ENCODE measurements at places on chromosomes 12 and 14.

DNA sequence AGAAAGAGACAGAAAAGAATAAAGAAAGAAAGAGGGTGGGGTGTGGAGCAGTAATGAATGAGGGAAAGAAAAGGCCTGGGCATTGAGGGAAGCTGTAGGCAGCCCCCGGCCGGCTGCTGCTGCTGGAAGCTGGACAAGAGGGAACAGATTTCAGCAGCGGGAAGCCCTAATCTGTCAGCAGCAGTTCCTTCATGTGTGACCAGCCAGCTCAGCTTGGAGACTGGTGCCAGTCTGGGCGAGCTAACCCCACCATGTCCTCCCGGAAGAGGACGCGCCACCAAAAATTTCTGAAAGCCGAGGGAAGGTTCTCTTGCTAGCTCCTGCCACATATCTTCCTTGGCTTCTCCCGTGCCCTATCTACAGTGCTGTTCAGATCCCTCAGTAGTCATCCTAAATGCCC, 236.8 kb downstream of the GRIN2B start:
- DNase-seq, result no peak

GRCh38 chr12:112645586-112645985, 146.0 kb upstream of the RPH3A start:
- DNase-seq, result no peak

DNA sequence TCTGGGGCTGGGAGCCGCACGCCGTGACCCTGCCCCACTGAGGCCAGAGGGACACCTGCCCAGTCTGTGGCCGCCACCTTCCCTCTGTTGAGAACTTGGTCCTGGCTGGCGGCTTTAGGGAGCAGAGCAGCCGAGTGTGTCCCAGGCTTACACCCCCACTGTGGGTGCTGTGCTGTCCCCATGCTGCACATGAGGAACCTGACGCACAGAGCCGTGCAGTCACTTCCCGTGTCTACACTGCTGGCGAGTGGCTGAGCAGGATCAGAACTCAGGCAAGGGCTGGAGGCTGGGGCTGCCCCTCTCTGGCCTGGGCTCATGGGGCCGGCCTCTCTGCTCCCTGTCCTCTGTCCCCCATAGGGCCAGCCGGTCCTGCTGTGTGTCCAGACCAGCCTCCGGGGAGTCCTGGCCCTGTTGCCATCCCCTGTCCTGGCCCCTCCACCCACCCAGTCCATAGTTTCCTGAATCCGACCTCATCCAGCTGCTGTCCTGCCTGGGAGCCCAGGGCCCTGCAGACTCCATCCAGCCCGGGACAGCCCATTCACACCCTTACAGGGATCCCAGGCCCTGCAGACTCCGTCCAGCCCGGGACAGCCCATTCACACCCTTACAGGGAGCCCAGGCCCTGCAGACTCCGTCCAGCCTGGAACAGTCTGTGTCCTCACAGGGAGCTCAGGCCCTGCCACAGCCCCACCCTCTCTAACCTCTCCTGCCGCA, 10.3 kb downstream of the FBRSL1 start:
- no peak for DNase-seq

DNA sequence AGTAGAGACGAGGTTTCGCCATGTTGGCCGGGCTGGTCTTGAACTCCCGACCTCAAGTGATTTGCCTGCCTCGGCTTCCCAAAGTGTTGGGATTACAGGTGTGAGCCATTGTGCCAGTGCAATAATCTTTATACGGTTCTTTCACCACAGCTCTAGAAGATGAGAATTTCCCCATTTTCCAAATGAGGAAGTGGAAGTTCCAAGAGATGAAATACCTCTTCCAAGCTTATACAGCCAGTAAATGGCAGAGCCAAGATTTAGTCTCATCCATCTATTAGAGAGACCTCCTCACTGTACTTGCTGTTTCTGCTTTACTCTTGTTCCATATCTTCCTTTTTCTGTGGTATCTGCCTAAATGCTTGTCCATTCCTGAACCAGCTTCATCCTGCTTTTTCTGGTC, 3.1 kb upstream of the LMNTD1 start:
- DNase-seq, result no peak

DNA sequence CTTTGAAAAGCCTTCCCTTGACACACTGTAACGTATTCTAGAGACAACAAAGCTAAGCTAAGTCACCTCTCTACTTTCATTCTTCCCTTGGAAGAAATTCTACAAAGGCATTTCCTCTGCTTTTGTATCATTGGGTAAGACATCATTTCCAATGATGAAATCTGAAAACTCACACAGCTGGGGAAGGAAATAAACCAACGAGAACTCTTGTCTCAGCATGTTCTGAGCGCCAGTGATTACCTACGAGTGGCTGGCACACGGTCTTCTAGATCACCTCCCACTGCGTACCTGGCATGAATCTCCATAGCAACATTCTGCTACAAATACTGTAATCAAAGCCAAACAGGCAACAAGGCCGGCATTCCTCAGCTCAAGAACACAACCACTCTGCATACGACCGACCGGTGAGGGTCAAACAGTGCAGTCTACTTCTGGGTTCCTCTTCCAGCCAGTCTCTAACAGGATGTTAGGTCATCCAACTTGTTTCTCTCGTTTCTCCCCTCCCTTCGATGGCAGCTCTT, 7.6 kb downstream of the VPS37B start:
- DNase-seq, result no peak

DNA sequence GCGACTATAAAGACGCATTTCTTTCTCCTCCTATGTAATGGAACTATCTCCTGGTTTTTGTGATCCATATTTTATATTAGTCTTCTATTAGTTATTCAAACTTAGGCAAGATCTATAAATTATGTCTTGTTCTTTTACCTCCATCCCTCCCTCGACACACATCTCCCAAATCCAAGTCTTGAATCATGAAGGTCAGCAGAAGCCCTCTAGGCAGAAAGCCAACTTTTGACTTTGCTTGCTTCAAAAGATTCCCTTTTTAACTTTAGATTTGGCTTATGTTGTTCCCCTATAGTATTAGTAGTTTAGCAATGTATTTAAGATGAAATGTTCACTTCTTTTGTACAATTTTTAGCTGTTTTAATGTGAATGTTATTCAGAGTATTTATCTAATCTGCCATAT, 689.8 kb downstream of the SLC6A15 start:
- no peak for DNase-seq

DNA sequence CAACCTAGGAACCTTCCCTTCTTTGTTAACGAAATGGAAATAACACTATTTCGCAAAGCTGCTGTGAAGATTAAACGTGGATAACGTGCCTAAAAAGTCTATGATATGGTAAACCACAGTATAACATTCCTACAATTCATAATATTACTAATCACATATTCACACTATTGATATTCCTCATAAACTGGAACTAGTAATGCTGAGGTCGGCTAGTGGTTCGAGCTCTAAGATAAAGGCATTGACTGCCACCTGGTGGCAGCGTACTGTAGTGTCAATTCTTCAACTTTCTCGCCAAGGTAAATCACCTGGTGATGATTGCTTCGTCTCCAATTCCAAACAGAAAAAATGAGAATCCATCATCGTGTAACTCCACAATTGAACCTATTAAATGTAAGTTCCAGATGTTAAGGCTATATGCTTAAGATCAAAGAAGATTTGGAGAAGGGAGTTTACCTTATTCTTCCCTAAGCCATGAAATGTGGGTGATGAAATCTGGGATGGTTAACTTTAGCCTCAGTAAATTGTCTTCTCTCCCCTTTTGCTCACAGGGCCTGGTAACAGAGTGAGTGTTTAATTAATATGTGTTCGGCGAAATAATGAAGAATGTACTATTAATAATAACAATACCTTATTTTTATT, 197.5 kb upstream of the TMEM132C start:
- no peak for DNase-seq

GRCh38 chr14:103547941-103548462, 14.5 kb downstream of the BAG5 start:
- no peak for DNase-seq

DNA sequence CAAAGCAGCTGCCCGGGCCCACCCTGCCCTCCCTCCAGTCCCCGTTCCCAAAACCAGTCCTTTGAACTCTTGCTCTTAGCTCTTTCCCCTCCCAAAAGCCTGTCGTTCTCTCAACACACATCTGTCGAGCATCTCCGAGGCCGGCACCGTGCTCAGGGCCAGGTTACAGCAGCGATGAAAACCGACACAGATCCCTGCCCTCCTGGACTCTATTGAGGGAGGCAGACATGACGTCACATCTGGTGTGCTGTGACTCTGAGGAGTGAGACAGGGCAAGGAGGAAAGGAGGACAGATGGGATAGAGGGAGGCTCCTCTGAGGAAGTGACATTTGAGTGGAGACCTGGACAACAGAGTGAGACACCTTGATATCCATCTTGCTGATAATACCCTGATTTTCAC, 34.6 kb upstream of the PWP1 start:
- no peak for DNase-seq

- no peak for DNase-seq
These were observed 148.8 kb upstream of the GARIN6 start for GRCh38 chr12:99498756-99499155.

All from hypothalamus (tissue), 51 donors.